Stimulated activated CD4-positive, alpha-beta T cell treated with anti-CD3 and anti-CD28 coated beads, Interleukin-1b, Interleukin-23, amount 100 ng/mL, for 1 hour (primary cell): ENCODE measurements at places on chromosomes 7 and 10.

DNA sequence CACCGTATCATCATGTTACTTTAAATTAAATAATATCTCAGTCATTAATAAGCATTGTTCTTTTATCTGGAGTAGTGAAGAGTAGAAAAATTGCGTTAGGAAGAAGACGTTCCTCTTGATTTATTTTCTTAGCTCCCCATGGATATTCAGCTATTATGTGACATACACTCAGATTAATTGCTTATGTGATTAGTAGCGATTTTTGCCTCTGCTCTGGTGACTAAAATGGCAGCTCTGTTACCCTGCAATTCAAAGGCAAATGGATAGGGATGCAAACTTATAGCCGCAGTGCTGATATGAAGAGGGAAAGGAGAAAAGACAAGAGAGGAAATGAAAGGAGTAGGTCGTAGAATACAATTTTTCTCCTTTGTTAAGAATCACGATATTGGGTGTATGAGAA, 188.4 kb upstream of the MALRD1 start:
- no peak for DNase-seq

DNA sequence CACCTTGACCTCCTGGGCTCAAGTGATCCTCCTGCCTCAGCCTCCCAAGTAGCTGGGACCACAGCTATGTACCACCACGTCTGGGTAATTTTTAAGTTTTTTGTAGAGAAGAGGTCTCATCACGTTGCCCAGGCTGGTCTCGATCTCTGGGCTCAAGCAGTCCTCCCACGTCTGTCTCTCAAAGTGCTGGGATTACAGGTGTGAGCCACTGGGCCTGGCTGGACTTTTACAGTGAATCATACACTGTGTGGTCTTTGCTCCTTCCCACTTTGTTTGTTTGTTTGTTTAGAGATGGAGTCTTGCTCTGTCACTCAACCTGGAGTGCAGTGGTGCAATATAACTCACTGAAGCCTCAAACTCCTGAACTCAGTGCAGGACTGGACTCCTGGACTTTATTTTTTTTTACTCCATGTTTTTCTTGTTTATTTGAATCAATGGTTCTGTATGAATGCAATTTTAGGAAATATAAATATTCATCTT, 12.5 kb downstream of the PPIA start:
- DNase-seq = no peak

DNA sequence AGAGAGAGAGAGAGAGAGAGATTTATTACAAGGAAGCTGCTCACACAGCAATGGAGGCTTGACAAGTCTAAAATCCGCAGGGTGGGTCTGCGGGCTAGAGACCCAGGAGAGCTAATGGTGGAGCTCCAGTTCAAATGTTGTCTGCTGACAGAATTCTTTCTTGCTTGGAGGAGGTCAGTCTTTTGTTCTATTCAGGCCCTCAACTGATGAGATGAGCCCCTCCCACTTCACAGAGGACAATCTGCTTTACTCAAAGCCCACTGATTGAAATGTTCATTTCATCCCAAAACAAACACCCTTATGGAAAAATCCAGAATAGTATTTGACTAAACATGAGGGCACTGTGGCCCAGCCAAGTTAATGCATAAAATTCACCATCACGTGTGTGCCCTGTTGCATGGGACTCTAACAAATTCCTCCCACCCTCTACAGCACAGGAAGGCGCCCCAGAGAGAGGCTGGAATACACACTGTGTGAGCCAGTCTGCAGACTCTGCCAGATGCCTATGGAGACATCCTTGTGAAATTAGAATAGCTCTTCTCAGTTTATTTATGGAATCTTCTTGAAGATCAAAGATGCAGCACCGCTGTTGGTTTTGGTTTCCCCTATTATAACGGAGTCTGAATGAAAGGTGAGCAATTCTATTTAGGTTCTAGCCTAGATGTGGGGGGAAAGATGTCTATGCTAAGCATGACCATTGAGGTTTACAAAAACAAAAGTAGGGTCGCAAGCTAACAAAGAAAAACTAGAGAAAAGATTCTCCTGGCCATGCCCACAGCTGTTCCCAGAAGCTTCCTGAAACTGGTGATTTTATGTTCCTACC, 123.0 kb upstream of the SFMBT2 start:
- no peak for DNase-seq

GRCh38 chr10:125621052-125621451, 61.9 kb downstream of the TEX36 start:
- no peak for DNase-seq

DNA sequence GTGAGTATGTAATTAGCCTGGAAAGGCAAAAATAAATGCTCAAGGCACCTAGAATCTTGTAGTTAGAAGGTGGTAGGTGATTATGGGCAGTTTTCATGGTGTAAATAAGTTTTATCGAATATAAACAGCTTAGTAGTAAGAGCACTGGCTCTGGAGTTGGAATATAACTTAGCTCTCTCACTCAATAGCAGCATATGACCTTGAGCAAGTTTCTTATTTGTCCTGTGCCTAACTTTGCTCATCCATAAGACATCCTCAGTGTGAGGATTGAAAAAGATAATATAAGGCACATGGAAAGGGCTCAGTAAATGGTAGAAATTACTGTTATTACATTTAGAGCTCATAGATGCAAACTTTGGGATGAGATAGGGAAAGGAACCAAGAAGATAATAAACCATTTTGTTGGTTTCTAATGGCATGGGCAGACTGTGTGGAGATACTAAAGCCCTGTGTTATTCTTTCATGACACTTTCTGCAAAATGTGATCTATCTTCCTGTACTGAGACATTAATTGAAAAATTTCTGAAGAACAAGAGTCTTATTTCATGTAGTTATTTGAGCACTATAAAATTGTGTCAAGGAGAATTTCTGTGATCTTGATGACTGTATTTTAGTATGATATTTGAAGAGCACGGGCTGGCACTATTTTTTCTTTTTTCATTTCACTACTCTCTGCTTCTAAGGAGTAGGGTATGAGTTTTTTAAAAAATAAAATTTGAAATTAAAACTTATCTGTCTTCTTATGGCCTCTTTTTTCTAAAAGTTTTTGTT, 3.1 kb downstream of the SLK start:
- no peak for DNase-seq

DNA sequence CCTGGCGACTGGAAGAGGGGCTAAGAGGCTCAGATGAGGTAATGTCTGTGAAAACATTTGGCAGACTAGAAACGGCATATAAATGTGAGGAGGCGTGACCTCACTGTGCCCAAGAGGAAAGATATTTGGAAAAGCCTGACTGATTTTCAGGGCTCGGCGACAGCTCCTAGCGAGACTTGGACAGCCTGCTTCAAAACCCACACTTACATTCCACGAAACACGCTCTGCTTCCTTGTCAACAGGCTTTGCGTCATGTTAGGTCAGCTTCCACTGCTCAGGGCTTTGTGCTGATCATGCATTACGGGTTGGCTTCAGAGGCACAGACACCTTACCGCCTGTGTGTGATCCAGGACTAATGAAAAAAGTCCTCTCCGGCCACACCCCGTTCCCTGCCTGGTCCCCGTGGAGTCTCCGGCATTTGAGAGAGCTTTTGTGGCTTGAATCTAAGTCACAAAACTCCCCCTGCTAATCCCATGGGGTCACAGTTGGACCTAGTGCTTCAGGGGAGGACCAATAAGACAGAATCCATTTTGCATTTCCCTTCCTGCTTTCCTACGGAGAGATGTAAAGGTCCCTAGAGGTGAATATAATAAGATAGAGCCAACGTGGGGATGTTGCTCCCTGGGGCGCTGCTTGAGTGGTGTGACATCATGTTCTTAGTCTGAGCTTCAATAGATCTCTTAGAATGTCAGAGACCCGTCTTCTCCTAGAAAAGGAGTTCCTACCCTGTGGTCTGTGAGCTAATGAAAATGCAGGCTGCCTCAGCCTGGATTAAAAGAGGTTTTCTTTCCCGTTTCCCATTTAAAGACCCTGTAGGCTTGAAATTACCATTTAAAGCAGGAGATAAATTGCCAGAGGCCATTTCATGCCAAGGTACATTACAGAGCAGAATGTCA, 25.5 kb downstream of the FGFBP3 start:
- DNase-seq = no peak

DNA sequence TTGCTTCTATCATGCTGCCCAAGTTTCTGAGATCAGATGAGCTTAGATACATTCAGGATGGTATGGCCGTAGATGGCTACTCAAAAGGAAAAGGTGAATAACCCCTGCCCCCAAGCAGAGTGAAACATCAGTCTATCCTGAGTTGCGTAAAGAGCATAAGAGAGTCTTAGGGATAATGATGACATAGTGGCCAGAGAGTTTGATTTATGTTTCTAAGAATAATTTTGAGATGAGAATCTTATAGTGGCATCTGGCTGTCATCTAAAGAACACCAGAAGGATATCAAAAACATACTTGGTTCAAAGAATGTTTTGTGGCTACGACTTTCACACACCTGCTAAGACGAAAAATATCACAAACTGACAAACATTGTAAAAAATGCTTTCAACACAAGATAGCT, 20.6 kb downstream of the PIK3CG start:
- DNase-seq = no peak
